Activated T-helper 1 cell treated with anti-CD3 and anti-CD28 coated beads, Interleukin-2, amount 50 U/mL, for 16 hours (primary cell): ENCODE measurements at places on chromosomes 7 and 10.

- DNase-seq = no peak
Measured at GRCh38 chr10:29702273-29703164, 67.7 kb upstream of the SVIL start.

DNA sequence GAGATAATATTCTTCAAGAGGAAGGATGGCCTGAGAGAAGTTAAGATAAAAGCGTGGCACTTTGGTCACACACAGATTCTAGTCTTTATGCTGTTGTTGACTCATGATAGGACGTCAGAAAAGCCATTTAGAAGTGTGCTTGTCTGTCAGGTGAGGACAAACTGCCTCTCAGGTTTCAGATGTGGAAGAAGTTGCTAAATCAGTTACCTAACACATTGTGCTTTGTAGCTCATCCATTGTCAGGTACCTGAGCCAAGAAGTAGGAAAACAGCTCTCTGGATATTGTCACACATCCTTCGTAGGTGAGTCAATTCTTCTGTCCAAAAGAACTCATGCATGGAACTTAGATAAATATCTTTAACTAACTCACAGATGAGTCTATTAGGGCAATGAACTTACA is 49.5 kb upstream of the PHYHIPL start:
- DNase-seq = no peak

DNA sequence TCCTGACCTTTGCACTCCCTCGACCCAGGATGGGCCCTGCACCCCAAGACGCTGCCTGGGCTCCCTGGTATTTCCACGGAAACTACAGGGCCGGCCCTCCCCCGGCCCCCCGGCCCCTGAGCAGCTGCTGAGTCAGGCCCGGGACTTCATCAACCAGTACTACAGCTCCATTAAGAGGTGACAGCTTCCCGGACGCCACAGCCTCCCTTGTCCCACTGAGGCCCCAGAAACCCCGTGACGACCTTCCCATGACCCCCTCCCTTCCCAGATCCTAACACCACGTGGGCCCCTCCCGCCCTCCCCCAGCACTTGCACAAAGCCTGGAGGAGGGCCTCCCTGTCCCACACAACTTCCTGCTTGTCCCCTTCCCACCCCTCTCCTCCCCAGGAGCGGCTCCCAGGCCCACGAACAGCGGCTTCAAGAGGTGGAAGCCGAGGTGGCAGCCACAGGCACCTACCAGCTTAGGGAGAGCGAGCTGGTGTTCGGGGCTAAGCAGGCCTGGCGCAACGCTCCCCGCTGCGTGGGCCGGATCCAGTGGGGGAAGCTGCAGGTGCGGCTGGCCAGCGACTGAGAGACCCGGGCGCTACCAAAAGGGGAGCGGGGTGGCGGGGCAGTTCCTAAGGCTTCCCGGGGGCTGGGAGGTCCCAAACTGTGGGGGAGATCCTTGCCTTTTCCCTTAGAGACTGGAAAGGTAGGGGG is 5.7 kb downstream of the NOS3 start:
- DNase-seq = no peak

GRCh38 chr7:73888959-73889358 is 28.0 kb downstream of the TMEM270 start:
- DNase-seq = no peak

GRCh38 chr7:157987906-157988305 is 599.7 kb downstream of the PTPRN2 start:
- DNase-seq = no peak

DNA sequence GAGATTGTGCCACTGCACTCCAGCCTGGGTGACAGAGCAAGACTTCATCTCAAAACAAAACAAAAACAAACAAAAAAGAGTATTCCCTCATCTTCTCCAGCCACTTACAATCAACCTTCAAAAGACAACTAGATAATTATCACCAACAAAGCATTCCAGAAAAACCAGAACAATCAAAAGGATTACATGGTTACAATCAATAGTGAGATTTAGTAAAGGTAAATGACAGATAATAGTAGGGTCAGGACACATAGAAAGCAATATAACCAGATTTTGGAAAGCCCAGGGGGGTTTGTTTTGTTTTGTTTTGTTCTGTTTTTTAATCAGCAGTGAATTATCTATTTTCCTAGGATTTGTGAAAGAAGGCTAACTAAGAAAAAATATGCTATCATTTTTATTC is 91.0 kb upstream of the PTN start:
- DNase-seq = no peak

GRCh38 chr7:157497367-157497743 is 160.6 kb downstream of the DNAJB6 start:
- DNase-seq = no peak

- no peak for DNase-seq
Measured at GRCh38 chr10:75427951-75428350, 3.5 kb upstream of the LRMDA start.

DNA sequence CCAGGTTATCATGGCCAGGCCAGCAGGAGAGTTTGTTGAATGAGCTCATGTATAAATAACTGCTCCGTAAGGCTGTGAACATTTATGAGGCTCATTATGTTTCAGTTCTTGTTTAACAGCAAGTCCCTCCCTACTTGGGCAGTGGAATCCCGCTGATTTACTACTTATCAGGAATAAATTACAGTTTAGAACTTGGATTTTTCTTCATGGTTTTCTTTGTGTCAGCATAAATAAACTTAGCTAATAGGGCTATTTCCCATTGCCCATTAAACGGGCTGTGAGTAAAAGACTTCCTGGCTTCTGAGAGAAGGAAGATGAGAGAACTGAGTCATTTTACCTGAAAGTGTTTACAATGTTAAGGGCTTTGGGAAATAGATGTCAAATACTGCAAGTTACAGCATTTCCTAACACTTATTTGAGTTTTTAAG is 701.6 kb upstream of the ANKRD30A start:
- DNase-seq = no peak

DNA sequence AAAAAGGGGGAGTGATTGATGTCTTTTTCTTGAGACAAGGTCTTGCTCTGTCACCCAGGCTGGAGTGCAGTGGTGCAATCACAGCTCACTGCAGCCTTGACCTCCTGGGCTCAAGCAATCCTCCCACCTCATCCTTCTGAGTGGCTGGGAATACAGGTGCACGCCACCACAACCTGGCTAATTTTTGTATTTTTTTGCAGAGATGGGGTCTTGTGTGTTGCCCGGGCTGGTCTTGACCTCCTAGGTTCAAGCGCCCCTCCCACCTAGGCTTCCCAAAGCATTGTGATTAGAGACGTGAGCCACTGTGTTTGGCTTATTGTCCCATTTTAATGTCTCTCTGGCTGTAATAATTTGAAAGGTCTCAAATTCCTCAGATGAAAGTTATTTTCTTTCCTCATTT is 21.8 kb downstream of the UPP1 start:
- no peak for DNase-seq

DNA sequence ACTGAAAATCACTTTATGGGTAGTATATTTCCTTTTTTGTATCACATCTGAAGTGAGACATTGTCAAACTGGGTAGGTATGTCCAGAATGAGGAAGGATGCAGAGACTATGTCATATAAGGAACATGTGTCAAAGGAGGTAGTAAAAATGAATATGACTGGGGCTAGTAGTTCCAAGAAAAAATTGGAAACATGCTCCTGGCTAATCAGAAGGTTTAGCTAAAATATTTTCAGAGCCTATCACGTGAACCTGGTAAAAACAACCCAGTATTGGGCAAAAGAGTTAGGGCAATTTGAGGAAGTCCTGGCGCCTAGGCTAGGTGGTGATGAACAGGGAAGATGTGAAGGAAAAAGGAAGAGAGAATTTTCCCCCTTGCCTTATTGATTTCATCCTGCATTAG is 26.4 kb downstream of the ENTPD1 start:
- no peak for DNase-seq

DNA sequence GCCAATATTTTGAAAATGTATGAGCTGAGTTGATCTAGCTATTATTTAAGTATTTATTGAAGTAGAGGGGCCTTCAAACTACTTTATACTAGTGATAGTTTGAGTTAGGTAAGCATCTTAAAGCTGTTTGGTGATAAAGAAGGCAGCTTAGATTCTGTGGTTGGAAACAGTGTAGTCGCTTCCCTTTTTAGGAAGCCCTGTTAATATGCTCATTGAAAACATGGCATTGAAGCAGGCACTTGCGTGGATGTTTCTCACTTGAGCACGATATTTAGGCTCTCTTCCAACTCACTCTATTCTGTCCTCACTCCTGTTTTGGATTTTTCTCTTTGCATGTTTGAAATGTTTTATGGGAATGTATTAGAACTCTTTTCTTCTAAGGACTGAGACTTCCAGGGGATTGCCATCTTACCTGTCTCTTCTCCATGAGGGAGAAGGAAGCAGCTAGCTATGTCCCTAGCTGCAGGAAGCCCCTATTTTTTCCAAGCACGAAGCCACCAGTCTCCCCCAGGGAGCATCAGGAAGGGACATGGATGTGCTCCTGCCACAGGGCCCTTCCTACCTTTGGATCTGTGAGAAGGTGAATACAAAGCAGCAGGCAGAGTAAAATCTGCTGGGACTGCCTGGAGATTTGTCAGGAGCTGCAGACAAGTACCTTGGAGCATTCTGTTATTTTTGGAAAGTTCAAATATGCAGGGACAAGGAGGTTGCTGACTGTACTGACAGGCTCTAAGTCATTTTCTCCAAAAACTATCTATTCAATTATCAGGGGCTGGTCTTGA is 22.0 kb upstream of the BMPR1A start:
- DNase-seq = no peak

- DNase-seq = no peak
Measured at GRCh38 chr10:87058171-87058570, 36.5 kb downstream of the GLUD1 start.

GRCh38 chr10:70334526-70335245 is 47.7 kb downstream of the LRRC20 start:
- DNase-seq = no peak

DNA sequence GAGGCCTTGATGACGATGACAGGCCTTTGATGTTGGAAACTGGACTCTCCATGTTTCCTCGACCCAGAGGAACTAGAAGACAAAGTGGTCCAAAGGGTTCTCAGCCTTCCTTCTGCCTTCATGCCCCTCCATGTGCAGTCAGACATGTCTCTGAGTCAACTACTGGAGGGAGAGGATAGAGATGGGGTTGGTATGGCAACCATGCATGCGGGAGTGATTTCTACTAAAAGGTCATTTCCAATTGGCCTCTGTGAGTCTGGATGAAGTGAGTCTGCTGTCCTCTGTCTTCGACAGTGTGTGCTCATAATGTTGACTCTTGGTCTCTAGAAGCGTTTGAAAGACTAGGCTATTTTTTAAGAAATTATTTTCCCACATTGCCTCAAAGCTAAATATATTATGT is 29.2 kb downstream of the STK17A start:
- no peak for DNase-seq

DNA sequence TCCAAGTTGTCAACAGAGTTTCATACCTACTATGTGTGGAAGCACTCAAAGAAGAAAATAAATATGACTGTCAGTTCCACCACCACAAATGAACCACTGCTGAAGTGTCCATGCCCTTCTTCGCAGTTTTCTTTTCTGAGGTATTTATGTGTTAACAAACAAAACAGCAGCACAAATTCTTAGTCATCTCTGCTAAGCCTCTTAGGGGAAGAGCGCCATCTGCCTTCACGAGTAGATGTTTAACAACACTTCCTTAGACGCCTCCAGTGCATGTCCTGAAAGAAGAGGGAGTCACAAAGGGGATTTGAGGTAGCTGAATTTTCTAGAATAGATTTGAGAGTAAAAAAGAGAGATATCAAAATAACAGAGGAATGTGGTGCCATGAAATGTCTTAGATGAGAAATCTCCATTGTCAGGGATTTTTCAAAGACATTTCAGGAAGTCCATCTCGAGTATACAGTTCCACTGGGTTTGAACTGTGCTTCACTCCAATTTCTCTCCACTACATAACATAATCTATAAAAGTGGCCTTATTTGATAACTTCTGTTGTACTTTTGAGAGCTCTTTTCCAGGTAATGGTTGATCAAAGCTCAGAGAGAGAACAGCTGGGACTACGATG is 775.3 kb upstream of the POM121L12 start:
- no peak for DNase-seq

- DNase-seq = no peak
Measured at GRCh38 chr7:41046776-41047175, 656.1 kb downstream of the INHBA start.

- no peak for DNase-seq
Measured at GRCh38 chr7:5646846-5647245, 134.6 kb downstream of the RNF216 start.

- no peak for DNase-seq
Measured at GRCh38 chr7:41045556-41046123, 657.2 kb downstream of the INHBA start.

DNA sequence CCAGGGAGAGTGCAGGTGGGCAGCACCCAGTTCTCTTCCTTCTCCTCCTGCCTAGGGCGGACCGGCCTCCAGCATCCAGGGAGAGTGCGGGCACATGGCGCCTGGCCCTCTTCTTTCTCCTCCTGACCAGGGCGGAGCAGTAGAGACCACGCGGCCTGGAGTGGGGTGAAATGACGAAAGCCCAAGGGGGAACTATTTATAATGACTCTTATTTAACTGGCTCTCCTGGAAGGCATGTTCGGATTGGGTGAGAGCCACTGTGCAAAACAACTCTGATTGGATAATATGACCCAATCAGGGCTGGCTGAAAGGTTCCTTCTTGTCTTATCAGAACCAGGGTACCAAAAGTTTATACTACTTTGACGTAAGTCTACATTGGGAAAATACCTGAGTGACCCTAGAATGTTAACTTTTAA is 63.1 kb downstream of the ZNF37A start:
- DNase-seq = no peak

- no peak for DNase-seq
Measured at GRCh38 chr10:115441907-115442545, 348.9 kb downstream of the ATRNL1 start.

GRCh38 chr7:17044396-17044795 is 162.6 kb upstream of the AGR3 start:
- no peak for DNase-seq

DNA sequence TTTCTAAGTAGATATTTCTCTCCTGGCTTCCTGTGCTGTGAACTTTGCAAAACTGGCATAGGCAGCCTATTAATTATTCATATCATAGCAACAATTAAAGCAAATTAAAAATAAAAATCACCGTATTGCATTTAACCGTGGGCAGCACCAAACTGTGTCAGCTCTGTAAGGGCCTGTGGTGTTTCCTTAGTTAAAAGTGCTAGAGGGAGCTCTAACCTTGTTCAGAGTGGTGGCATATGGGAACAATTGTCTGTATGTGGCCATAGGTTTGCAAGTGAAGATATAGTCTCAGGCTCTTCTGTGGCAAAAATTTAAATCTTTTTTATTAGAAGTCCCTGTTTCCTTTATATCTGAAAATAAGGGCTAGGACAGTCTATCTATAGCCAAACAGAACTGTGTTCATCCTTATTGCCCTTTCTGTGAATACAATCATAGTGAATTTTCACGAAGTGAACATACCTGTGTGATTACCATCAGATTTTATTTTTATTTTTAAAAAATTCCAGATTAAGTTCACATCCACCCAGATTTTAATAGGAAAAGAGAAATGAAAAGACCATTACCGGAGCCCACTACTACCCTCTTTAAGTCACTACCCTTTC is 92.6 kb downstream of the POLL start:
- no peak for DNase-seq

- DNase-seq = no peak
Measured at GRCh38 chr10:26211781-26212444, 4.7 kb upstream of the GAD2 start.
